Effector CD8-positive, alpha-beta T cell (primary cell): ENCODE measurements at places on chromosomes 13 and 19.

DNA sequence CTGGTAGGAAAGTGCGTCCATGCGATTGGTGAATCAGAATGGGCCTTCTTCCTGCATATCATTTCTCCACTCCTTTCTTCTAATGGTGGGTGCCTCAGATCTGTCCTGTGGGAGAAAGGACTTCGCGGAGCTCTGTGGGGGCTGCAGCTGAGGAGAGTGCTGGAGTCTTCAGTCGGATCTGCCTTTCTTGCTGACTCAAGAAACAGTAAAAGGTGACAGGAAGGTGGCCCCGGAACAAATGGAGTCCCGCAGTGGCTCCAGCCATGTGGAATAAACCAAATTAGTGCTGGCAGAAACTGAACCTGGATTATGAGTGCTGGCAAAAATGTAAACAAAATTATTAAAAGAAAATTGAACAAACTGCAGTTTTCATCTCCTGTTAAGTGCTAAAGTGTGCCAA is 15.1 kb upstream of the GAS6 start:
- DNase-seq: no peak

DNA sequence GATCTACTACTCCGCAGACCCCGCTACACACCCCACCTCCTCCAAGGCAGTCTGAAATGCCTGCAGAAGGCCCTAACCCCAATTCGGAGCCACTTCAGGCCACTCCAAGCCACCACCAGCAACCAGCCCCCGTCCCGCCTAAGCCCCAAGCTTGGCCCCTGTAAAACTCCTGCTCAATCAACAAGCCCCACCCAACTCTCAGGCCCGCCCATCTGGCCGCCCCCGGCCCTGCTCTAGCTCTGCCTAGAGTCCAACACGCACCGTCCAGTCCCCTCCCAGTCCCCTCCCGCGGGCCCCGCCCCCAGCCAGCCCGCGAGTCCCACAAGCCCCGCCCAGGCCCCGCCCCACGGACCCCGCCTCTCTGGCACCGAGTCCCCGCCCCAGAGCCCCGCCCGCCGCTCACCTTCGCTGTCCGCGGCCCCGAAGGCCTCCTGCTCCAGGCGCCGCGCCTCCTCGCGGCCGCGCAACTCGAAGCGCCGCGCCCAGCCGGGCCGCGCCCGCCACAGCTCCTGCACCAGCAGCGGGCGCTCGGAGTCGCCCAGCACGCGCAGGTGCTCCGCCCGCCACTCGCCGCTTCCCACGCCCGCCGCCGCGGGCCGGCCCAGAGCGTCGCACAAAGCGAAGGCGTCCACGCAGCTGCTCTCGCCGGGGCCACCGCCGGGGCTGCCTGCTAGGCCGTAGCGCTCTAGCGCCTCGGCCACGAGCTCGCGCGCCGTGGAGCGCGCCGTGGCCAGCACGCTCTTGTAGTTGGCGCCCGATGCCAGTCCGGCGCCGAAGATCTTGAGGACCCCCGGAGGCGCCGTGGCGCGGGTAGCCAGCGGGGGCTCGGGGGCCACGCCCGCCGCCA is 1.6 kb downstream of the RASIP1 start:
- DNase-seq: peak; percentile 88

DNA sequence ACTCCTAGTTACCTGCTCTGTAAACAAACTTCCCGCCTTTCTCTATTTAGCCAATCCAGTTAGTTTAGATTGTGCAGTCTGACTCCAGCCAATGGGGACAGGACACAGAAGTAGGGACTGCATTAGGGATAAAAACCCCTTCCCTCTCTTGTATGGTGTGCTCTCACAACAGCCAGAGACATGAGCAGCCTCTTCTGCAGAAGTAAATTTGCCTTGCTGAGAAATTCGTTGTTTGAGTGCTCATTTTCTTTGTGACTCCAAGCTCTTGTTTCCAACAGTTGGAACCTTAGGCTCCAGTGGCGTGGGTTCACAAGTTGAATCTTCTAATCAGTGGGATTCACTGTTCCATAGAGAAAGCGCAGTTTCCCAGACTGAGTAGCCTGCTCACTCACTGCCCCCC is 66.1 kb downstream of the ZNF93 start:
- no peak for DNase-seq

- no peak for DNase-seq
Observed at GRCh38 chr13:101474419-101474957, 22.0 kb downstream of the ITGBL1 start.

DNA sequence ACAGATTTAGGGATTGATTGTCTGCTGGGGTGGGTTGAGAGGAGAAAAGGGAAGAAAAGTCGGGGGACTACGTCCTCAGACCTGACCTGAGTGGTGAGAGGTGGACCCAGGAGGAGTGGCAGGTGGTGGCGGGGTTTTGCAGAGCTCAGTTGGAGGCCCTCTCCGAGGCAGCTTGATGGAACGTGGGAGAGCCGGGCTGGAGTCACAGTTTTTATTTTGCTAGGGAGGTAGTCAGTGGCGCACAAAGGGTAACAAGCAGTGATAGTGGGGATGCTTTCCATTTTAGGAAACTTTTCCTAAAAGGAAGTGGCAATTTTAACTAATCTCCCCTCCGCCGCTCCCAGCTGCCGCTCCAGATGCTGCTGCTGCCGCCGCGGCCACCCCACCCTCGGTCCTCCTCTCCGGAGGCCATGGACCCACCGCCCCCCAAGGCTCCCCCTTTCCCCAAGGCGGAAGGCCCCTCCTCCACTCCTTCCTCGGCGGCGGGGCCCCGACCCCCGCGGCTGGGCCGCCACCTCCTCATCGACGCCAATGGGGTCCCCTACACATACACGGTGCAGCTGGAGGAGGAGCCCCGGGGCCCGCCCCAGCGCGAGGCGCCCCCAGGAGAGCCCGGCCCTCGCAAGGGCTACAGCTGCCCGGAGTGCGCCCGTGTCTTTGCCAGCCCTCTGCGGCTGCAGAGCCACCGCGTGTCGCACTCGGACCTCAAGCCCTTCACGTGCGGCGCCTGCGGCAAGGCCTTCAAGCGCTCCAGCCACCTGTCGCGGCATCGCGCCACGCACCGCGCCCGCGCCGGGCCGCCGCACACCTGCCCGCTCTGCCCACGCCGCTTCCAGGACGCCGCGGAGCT is 1.1 kb upstream of the ZNF581 start:
- no peak for DNase-seq

DNA sequence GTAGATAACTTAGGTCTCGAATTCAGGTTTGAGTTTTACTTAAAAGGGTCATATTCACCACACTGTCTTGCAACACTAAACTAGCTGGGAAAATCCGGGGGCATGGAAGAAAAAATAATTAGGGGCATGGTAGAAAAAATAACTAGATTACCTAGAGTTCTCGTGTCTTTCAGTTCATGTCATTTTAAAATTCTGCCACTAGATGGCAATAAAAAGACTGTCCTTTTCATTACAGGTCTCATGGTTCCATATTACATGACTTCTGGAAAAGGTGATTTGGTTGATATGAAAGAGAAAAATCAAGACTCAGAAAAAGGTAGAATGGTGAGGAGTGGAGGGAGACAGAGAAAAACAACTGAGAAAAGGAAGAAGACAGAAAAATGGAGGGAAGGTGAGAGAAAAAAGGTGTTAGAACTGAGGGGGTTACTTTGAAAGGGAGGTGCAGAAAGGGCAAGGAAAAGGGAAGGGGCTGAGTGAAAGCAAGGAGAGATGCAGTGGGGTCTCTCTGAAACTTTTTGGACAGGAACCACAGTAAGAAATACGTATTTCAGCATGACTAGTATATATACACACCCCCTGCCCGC is 299.0 kb downstream of the KLF12 start:
- DNase-seq: no peak

GRCh38 chr19:13054626-13055212 is 47.9 kb downstream of the LYL1 start:
- DNase-seq: no peak

DNA sequence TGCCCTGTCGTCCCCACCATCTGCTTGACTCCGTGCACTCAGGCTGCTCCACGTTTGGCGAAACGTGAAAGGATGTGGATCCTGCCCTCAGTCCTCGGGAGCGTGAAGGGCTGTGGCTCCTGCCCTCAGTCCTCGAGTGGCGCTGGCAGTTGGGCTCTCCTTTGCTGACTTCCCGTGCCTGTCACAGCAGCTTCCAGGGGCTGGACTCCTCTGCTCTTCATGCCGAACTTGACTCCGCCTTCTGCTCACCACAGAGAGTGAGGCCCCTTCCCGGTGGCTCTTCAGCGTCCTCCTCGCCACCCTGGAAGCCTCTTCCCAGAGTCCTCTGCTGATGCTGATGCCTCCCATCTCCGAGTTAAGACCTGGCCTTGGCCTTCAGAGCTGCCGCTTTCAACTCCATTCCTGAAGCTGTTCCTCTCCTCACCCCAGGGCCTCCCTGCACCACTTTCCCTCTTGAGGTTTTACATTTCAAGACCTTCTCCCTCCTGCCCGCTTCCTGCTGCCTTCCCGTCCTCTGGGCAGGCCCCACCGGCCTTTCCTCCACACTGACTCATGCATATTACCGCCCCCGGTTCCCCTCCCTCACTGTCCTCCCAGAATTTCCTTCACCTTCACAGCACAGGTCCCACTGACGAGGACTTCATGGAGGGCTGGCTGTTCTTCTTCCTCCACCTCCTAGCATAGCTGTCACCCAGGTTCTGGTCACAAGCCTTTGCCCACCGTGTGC is 111.7 kb downstream of the SHISA2 start:
- no peak for DNase-seq

DNA sequence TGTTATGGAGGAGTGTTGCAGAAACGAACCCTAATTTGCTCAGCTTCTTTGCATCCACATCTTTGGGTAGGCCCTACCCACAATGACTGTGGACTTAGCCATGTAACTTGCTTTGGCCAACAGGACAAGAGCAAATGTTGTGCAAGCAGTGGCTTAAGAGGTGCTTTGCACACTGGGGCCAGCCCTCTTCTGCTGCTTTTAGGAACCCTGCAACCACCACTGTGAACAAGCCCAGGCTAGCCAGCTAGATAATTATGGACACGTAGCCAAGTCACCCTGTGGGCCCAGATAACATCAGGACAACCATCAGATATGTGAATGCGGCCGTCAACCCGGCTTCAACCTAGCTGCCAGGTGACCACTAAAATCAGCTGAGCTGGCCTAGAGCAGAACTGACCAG is 17.1 kb downstream of the C19orf47 start:
- DNase-seq: no peak

DNA sequence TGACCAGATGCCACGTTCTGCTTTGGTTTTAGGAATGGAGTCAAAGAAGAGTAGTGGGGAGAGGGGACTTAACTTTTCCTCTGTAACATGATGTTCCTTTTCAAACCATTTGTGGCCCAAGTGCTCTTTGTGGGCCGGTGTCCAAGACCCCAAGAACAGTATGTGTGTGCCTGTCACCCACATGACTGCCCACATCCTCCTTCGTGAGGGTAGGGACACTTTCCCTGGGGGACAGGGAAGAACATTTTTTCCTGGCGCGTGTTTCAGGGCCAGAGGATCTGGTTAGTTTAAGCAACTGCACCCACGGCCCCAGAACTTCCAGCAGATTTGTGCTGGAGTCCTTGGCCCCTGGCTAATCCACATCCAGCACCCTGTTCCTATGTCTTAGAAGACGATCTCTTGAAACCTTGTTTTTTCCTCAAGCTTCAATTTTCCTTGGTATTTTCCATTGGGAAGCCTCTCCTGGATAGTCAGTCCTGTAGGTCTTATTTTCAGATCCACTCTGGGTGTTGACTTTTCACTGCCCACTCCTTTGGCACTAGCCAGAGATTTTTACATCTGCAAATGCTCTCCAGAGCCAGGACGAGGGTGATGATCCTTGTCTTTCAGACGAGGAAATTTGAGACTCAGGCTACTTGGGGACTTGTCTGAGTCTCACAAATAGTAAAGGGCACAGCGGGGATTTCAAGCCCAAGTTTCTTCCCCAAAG is 10.8 kb upstream of the CCDC97 start:
- no peak for DNase-seq

GRCh38 chr13:98972627-98973026 is 5.2 kb downstream of the DOCK9 start:
- DNase-seq: no peak

DNA sequence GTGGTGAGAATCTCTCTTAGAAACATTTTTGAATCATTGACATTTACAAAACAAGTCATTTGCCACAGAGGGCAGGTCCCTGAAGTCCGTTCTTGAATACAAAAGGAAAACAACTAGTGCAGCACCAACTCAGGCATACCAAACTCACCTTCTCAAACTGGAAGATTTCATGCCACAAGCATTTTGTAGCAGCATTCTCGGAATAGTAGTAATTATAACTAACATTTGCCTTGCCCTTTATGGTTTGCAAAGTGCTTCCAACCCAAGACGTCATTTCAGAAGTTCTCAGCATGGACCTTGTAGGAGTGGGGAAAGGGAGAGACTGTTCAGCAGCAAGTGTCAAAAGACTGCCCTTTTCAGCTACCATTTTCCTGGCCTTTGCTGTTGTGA is 344.6 kb downstream of the RFC3 start:
- DNase-seq: no peak

- DNase-seq: no peak
Observed at GRCh38 chr19:53826876-53827275, 2.8 kb upstream of the NLRP12 start.

GRCh38 chr13:111919849-111920248 is 147.1 kb upstream of the SOX1 start:
- DNase-seq: no peak

- peak; percentile 82 for DNase-seq
Observed at GRCh38 chr13:19957320-19958154, 990 bp upstream of the ZMYM2 start.
